ENCODE measurements at places on chromosomes 7 and 10.

GRCh38 chr7:152868122-152869040 is 108.8 kb downstream of the ACTR3B start:
- DNase-seq, result no peak

- DNase-seq, result no peak
Measured at GRCh38 chr10:77636967-77637531, 559 bp downstream of the KCNMA1 start.

GRCh38 chr7:50621206-50621605 is 56.0 kb upstream of the DDC start:
- DNase-seq, result no peak

GRCh38 chr7:67463316-67463715 is 466.7 kb downstream of the TYW1 start:
- no peak for DNase-seq

DNA sequence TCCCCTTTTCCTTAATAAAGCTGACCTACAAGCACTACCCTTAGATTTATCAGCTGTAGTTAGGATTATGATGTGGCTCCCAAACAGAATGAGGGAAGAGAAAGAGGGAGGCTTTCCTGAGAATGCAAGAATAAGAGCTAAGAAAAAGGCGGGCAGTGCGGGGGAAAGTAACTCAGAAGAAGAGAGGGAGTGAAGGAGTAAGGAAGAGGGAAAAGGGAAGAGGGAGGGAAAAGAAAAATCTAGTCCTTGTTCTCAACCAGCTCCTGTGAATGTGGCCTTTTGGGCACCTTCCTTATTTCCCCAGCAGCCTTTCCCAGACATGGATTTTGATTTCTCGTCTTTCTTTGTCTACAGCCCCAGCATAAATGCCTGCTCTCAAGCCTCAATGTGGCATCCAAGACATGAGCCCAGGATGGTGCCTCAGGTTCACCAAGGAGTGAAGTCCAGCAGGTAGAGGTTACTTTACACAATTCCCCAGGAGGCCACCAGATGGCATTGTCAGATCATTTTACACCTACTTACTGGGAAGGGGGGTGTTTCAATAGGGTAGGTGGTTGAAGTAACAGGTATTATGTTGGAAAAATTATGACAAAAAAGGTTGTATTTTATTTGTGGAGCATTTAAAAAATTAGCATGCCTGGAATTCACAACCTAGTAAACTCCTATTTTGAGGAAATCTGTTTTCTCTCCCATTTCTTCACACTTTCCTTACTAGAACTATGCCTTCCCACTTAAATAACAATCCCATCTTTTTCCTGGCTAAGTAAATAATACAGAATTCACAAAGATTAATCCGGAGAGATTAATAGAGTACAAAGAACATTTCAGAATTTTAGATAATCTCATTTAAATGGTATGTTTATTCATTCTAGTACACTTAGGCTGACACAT is 106.5 kb downstream of the HTR7 start:
- peak; percentile 20 for DNase-seq

DNA sequence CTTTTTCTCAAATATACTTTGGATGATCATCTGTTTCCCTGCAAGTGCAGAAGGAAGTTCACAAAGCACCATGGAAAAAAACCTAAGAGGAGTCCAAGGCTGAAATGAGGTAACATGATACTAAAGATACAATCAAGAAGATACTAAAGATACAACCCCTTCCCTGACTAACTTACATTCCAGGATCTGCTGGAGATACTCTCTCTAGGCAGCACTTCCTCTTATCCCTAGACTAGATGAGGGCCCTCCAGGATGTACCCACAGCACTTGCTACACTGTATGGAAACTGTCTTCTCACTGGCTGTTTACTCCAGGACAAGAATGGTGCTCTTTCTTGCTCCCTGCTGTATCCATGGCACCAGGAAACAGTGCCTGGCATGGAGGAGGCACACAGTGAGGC is 116.4 kb upstream of the NFE2L3 start:
- DNase-seq, result no peak

GRCh38 chr7:123635551-123636359 is 19.9 kb upstream of the LMOD2 start:
- DNase-seq, result no peak

DNA sequence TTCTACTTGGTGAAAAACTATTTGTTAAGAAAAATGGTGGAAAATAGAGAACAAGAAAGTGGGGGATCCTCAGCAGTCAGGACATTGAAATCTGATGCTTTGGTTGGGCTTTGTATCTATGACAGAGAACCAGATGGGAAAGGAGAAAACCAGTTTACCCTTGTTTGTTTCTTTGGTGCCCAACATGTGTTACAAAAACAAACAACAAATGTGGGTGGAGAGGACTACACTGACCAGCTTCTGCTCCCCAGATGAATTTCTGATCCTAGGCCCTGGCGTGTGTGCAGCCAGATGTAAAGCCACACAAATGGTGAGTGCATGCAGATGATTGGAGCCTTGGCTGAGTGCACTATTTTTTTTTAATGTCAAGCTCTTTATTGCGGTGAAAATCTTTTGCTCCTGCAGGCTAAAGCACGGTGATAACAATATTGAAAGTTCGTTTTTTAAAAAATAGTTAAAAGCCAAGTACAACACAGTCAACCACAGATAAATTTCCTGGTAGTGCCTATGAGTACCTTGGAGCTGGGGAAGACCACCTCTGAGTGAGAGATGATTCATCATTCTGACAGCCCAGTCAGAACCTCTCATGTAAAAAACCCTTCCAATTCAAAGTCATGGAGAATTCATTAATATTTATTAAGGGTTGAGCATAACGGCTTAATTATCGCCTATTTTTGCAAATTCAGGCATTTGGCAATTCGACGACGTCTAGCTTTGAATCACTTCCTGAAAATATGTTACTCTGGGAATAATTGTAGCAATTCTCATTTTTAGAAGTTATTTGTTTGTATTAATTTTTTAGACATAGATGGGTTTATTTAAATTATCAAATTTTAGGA is 163.7 kb downstream of the AGMO start:
- DNase-seq, result no peak

- DNase-seq, result no peak
Measured at GRCh38 chr10:51358227-51358626, 283.9 kb downstream of the PRKG1 start.

DNA sequence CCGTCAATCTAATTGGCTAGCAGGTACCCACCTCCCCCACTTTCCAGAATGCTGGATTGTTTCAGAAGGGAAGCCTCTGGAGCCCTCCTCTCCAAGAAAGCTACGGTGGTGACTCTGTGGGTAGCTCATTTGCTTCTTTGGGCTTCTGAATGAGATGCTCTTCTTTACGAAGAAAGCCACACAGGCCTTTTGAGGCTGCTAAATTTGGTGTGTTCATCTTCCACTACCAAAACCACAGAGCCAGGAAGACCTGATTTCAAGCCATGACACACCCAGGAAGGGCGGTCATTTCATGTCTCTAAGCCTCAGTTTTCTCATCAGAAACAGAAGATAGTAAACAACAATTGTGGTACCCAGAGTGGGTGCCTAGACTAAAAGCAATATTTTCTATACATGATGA is 901.2 kb downstream of the KCNMA1 start:
- DNase-seq, result peak; percentile 4

GRCh38 chr10:43680035-43680434 is 31.4 kb upstream of the ZNF32 start:
- DNase-seq, result no peak

DNA sequence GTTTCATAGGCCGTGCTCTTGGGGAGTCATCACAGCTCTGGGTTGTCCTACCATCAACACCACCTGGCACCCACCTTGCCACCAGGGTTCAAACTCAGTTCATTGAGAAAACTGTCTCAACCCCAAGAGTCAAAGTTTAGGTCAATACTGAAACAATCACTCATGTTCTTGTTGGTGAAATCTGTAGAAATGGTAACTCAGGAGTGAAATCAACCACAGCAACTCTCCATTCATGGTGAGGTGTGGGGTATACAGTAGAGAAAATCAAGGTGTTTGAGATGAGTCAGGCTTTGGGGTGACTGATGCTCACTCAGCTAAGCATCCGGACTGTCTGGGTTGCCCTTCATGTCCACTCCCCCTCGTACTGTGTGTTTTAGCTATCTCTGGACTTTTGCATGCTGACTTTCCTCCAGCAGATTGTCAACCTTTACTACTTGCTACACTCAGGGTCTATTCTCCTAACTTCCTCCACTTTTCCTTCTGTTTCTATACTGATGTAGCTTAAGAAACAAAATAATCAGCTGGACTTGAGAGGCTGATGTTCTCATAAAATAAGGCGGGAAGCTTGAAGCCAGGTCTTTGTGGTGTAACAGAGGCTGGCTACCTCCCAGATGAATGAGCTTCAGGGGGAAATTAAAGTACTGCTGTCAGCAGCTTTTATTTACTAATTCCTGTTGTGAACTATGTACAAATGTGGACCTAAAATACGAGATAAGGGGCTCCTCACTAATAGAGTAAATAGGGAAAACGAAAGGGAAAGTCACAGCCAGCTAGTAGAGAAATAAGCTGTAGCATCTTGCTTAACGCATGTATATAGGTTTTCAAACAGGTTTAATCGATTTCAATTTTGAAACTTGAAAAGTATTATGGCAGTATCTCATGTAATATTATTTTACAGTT is 173.6 kb upstream of the AKR1E2 start:
- no peak for DNase-seq

DNA sequence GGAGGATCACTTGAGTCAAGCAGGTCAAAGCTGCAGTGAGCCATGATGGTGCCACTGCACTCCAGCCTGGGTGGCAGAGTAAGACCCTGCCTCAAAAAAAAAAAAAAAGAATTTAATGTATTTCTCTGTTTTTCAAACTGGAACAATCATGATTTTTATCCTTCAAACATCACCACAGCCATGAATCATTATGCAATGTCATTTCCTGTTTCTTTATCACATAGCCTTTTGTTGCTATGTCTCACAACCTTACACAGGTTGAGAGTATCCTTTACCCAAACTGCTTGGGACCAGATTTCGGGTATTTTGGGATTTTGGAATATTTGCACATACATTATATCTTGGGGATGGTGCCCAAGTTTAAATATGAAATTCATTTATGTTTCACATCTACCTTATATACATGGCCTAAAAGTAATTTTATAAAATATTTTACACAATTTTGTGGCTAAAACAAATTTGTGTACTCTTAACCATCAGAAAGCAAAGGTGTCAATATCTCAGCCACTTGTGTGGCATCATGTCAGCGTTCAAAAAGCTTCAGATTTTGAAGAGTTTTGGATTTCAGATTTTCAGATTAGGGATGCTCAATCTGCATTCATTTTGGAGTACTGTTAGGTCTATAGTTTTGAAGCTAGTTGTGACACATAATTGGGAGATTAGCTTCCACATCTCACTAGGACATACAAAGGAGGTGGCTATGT is 8.2 kb downstream of the NT5C3A start:
- DNase-seq, result no peak

DNA sequence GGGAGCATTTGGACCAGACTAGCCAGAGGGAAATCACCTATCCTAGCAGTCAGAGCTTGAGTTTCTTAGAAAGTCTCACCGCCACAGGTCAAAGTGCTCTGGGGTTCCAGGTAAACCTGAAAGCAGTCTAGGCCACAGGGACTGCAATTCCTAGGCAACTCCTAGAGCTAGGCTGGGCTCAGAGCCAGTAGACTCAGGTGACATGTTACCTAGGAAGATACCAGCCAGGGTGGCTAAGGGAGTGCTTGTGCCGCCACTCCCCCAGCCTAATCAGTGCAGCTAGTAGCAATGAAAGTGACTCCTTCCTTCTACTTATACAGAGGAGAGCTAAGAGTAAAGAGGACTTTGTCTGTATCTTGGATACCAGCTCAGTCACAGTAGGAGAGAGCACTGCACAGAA is 348.7 kb upstream of the HPS1 start:
- no peak for DNase-seq

DNA sequence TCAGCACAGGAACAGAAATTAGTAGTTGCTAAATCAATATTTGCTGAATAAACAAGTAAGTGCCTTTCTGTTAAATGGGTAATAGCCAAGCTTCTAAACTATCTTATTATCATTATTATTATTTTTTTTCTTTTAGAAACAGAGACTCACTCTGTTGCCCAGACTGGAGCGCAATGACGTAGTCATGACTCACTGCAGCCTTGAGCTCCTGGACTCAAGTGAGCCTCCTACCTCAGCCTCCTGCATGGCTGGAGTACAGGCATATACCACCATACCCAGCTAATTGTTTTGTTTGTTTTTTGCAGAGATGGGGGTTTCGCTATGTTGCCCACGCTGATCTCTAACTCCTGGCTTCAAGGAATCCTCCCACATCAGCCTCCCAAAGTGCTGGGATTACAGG is 12.3 kb upstream of the ELN start:
- DNase-seq, result no peak

GRCh38 chr7:106570948-106571418 is 90.0 kb downstream of the CCDC71L start:
- DNase-seq, result no peak

- no peak for DNase-seq
Measured at GRCh38 chr10:97539523-97540200, 32.9 kb upstream of the ANKRD2 start.

DNA sequence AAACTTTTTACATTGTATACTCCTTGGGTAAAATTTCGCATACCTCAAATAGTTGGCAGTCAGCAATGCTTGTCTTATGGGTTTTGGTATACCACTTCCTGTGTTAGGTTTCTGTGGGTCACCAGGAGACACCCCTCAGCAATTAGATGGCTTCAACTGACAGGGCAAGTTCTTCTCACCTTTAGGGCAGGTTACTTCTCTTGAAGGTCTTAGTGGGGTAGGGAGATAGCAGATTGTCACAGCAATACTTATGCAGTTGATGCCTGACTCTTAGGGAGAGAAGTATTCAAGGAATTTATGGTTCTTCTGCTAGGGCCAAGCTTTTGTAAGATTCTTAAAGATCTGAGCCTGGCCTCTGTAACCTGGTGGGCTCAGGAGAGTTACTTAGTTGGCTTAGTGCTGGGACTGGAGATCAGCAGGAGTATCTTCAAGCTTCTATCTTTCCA is 42.9 kb downstream of the MKLN1 start:
- DNase-seq, result peak; percentile 26

- no peak for DNase-seq
Measured at GRCh38 chr7:140649556-140650205, 9.1 kb upstream of the DENND2A start.

DNA sequence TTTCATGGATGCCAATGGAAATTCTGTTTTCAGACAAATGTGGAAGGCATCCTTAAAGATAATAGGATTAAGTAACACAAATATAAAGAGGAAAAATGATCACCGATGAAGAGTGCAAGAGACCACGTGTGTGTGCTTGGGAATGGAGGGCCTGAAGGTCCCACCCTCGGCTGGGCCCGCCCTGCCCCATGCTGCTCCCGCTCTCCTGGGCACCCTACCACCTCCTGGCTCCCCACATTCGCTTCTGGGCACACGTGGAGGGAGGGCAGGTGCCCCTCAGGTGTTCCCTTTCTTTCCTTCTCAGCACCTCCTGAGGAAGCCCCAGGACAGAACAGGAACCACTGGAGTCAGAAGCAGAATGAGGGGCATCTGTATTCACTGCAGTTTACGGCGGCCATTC is 367.6 kb downstream of the DNAJB6 start:
- DNase-seq, result no peak

DNA sequence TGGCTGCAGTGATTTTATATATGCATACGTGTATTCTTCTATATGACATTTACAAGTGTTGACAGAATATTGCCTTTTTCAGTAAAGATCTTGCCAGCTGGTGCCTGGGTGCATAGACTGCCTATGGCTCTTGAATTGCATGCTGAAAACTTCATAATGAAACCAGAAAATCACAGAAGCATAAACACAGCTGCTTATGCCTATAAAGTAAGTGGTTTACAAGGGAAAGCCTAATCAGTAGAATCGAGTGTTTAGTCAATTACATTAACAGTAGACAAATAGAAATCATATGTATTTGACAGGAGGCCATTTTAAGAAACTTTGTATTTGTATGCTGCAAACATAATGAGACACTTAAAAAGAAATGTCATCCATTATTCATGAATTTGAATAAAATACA is 82.5 kb downstream of the TMEM168 start:
- DNase-seq, result no peak

All from activated gamma-delta T cell treated with Interleukin-2 at 50 U/mL for 16 hours (primary cell).